Large intestine (tissue), 12 donors: ENCODE measurements at places on chromosomes 3 and 15.

DNA sequence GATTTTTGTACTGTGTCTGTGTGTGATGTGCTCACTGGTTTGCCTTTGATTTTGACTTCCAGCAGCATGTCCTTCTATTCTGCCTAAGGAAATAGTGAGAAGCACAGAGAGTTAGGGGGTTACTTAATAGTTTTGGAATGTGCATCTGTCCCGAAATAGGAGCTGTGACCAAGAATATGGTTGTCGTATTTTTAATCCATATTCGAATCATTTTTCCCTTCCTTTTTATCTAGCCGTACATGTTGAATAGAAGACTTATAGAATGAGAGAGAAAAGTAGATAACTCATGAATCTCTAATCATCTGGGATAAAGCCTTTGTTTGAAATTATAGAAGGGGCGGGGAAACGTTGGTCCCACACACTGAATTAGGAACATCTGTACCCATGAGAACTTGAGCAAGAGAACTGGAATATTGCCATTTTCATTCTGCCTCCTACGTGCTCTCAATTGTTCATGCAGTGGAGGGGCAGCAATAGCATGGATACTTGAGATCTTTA, 23.6 kb downstream of the CRTC3 start:
- no peak for DNase-seq

DNA sequence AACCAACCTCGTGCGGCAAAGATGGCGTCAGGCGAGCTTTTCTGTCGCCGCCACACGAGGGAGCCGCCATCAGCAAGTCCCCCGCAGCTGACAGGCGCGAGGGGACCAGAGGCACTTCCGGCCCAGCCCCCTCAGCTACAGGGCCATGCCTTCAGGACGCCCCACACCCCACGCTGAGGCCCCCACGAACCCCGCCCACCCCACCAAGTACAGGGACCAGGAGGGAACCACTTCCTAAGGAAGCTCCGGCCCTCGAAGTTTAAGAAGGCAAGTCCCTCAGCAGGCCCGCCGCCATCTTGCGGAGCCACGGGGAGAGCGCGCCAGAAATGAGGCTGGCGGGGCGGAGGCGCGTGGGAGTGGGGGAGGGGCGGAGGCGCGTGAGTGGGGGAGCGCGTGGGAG, 790 bp downstream of the DAZL start:
- no peak for DNase-seq

- DNase-seq, result no peak
Observed at GRCh38 chr3:107068980-107069379, 308.3 kb upstream of the CCDC54 start.

DNA sequence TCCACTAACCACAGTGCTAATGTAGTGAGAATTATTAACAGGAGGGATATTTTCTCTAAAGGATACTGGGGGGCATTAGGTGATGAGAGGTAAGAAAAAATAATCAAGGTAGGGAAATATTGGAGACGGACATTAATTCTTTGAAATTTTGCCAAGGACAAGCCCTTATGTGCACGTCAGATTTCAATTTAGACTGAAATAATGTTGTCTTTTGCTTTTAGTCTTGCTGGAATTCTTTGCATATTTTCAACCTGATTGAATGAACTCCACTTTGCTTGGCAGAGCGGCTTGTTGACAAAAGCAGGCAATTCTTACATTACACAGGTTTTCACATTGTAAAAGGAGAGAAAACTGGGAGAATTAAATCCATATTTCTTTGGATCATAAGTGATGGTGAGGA, 25.0 kb upstream of the C3orf52 start:
- DNase-seq, result no peak

GRCh38 chr3:53187430-53187829, 26.4 kb downstream of the PRKCD start:
- DNase-seq, result no peak

DNA sequence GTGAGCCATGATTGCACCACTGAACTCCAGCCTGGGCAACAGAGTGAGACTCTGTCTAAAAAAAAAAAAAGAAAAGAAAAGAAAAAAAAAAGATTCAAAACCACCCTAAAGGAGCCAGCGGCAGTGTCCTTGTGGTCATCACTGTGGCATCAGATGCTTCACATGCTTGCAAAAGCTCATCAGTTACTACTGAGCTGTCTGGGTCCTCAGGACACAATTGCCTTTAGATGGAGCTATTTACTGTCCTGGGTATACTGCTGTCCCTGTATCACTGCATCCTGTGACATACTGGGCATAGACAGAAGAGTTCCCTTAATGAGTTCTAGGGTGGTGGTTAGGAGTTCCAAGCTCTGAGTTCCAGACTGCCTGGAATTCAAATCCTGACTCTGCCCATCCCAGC, 85.8 kb downstream of the LINGO1 start:
- no peak for DNase-seq

DNA sequence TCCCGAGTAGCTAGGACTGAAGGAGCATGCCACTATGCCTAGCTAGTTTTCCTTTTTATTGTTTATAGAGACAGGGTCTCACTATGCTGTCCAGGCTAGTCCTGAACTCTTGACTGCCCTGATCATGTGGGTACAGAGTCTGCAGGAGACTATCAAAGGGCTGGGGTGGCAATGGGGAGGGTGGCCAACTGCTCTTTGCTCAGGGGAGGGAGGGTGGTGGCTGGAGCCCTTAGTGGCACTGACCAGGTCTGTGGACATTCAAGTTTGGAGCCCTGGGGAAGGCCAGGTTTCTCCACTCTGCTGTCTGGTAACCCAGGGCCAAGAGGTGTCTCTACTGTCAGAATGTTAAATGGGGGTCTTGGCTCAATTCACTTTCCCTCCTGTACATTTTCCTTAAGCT, 122.0 kb downstream of the SEC22A start:
- DNase-seq, result no peak

DNA sequence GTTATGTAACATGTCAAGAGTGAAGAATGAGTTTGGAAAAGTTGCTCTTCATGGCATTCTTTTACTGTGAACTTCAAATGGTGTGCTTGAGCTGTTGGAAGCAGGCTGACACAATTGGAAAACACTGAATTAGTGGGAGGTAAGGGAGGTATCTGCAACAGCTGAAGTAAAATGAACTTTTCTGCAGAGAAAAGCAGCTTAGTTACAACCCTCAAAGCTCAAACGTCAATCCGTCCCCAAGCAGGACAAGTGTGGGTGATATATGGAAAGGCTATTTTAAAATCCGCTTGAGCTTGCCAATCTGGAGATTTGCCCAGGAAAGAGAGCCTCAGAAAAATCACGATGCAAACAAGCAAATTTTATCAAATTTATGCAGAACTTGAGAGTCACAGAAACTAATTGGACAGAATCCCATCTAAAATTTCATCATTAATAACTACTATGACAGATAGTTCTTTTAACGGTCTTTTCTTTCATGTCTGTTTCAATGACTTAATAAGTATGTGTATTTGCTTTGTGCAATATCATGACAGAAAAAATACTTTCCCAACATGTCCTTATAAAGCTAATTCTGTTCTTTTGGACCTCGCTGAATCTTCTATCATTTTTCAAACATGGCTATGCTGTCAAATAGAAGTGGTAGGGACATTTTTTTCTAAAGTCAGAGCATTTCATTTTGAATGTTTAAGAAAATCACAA, 266.6 kb upstream of the SLITRK3 start:
- no peak for DNase-seq

DNA sequence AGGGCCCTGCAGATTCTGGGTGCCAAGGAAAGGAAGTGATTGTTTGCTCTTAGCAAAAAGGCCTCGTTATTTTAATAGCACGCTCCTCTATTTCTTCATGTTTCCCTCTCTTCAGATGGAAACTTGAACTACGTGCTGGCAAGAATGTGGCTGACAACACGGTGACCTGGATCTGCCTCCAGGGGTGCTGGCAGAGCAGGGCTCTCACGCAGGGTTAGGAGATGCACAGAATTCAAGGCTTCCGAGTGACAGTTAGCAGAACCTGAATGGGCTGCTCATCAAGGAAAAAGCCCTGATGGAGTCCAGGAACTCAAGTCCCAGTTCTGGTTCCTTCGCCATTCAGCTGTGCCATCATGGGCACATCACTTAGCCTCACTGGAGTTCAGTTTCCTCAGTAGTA, 22.7 kb downstream of the CYP19A1 start:
- no peak for DNase-seq

DNA sequence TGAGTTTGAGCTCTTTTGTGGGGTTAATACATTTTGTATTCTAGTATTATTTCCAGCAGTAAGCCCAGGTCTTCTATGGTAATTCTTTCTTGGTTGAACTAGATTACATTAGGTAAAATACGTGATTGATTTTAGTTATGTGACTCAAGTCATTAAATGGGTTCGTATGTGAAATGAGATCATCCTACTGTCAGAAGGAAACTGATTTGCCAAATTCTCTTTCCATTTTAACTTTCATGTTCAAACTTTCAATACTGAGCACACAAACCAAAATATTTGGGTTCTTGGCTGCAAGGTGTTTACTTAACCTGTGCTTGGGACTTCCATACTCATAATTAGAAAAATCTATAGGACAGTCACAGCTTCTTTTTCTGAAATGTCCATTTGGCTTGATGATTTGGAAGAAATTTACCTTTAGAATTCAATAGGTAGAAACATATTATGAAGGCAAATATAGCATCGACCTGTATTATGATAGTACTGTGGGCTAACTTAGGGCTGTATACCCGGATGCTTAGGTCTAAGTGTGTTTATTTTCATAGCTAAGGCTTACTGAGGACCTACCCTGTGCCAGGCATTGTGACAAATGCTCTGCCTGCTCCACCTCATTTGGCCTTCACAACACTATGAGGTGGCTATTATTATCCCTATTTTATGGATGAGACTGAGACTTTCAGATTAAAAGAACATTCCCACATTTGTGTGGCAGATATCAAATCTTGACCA, 631.8 kb upstream of the GRM7 start:
- no peak for DNase-seq
